Head of caudate nucleus (tissue), 42 donors: ENCODE measurements at places on chromosomes 5 and 9.

GRCh38 chr9:130518233-130518632 lies 61.1 kb upstream of the FUBP3 start:
- DNase-seq, result no peak

- DNase-seq, result no peak
Measured at GRCh38 chr5:137115152-137115551, 384.0 kb downstream of the SPOCK1 start.

DNA sequence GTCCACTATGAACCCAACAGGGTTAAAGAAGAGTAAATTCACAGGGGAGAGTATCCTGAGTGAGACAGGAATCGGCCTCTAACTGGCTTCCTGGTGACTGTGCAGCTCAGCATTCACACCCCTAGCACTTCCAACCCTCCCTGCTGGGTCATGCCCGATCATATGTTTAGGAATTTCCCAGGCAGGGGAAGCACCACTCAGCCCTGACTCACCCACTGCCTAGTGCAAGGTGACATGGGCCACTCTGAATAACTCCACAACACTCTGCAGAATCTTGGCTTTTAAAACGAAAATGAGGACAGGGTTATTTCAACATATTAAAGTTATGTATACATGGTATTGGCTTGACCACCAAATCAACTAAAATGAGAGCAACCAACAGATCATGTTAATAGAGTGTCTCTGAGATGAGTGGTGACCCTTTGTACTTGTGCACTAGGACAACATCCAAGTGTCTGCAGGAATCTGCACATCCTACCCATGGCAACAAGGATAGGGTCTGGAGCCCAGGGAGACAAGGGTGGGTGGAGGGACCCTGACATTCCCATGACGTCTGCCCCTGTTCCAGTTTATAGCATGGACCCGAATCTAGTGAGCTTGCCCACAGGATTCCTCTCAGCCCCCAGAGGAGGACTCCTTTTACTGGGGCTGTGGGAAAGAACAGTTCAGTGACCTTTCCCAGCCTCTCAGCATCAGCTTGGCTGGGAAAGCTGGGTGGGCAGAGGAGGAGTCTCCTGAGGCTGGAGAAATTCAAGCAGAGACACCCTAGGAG lies 485.8 kb downstream of the SEMA5A start:
- DNase-seq, result no peak

- DNase-seq, result no peak
Measured at GRCh38 chr5:25974451-25974850, 1063.9 kb downstream of the CDH9 start.

DNA sequence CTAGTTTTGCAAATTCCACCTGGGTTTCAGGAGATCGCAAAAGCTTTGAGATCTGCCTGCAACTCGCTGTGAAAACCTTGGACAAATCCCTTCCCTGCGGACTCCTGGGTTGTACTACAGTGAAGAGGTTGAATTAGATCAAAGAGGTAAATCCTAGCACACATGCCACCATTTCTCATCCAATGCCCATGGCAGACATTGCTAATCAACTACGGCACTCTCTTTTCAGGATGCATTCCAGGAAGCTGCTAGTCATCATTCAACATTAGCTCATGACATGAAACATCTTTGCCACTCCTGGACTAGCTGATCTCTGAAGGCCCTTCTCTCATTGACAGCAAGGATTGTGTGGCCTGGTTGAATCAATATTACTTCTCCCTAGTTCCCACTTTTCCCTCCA lies 46.1 kb downstream of the PCDH1 start:
- DNase-seq, result no peak

GRCh38 chr9:15295761-15296405 lies 11.1 kb downstream of the TTC39B start:
- no peak for DNase-seq

DNA sequence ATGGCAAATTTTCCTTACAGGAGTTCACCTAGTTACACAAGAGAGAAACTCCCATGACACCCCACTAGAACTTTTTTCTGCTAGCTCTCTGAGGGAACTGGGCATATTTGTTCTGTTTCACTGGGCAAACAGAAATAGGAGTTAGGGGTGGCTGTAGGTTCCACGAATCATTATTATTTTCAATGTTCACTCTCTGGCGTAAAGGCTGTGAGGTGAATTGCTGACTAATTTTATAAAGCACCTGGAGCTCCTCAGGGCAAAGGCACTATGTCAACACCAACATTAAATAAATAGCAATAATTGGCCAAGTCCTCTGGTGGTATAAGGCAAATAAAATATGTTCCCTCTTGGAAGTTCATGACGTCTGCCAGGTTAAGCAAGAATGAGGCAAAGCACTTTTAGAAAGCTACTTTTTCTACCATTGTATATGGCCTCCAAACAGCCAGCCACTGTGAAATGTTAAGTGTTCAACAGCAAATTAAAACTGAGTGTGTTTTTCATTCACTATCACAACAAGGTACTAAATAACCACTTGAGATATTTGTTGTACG lies 344.6 kb downstream of the PDE4D start:
- DNase-seq, result no peak

DNA sequence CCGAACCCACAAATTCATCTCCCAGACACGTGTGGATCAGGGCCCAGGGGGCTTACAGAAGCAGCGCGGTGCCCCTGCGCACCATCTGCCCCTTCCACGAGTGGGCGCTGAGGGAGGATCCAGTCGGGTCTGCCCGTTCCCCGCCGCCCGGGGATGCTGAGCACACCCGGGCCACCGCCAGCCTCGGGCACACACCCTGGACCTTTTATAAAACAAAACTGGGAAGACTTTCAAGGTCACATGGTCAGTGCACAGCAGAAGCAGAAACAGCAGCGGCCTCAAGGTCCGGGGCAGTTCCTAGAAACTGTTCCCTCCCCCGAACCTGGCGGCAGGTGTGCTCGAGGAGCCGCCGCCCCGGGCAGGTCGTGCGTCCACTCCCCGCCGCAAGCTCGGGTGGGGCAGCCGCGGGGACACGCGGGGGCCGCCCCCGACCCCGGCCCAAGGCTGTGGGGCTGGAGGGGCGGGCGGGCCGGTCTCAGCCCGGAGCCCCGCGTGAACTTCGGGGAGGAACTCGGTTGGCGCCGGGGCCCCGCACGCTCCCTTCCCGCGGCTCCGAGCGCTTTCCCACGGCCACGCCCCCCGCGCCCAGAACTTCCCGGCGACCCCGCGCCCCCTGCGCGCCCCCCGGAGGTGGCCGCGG lies 633 bp upstream of the PPP1R26 start:
- DNase-seq, result no peak

- DNase-seq, result no peak
Measured at GRCh38 chr9:4413856-4414255, 76.4 kb upstream of the SLC1A1 start.

DNA sequence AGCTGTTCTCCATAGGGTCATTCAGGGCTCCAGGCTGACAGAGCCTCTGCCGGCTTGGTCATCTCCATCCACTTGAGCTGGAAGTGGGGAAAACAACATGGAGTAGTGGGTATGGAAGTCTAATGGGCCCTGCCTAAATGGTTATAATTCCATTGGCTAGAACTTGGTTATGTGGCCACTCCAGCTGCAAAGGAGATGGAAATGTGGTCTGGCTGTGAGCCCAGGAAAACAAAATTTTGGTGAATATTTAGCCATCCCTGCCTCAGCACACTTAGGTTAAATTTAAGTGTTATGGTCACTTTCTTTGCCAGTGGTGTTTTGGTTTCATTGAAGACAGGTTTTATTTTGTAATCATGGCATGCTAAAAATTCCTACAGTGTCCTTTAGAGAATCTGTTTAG lies 112.3 kb downstream of the SMARCA2 start:
- DNase-seq, result no peak

DNA sequence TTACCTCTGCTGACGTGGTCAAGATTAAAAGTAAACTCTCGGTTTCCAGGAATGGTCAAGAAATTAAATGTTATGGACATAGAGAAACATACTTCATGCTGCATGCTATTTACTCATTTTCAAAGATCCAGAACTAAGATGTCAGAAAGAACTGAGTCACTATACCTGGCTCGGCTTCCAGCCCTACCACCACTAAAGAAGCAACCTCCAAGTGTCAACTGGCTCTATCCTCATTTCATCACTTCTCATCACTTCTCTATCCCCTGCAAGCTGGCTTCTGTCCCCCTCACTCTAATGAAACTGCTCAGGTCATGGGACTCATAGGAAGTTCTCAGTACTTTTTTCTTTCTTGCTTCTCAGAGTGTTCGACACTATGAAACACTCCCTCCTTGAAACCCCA lies 116.2 kb downstream of the CDK5RAP2 start:
- DNase-seq, result no peak

DNA sequence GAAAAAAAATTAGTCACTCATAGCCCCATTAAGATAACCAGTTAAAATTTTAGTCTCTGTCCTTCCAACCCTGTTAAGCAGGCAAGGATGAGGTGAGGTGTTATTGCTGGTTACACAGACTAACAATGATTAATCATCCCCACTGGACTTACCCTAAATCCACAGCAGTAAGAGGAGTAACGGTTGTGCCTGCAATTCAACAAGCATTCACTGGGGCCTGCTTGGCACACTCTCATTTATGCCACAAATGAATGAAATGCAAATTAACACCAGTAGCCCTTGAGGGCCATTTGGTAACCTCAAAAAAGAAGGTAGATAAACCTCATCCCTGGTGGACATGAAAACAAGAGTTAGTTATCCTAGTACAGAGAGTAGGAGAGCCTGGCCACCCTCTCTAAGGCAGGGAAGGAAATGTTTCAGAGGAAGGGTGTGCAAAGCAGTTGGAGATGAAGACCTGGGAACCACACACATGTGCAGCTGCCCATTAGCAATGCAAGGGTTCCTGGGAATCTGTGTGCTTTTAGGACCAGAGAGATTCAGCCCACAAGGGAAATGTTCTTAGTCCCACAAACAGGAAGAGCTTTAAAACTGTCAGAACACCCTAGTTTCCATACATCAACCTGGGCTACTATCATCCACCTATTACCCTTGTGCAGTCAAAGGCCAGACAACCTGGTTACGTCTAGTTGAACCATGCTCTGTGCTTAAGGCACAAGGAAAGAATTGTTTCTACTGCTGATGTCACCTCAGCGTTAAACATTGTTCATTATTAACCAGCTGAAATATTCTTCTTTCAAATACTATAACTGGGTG lies 7.7 kb downstream of the LHFPL2 start:
- DNase-seq, result no peak

- no peak for DNase-seq
Measured at GRCh38 chr5:123083298-123083697, 5.7 kb upstream of the PRDM6 start.

GRCh38 chr9:33765411-33765810 lies 29.9 kb upstream of the PRSS3 start:
- DNase-seq, result no peak

- no peak for DNase-seq
Measured at GRCh38 chr5:54703133-54703532, 185.6 kb downstream of the SNX18 start.

DNA sequence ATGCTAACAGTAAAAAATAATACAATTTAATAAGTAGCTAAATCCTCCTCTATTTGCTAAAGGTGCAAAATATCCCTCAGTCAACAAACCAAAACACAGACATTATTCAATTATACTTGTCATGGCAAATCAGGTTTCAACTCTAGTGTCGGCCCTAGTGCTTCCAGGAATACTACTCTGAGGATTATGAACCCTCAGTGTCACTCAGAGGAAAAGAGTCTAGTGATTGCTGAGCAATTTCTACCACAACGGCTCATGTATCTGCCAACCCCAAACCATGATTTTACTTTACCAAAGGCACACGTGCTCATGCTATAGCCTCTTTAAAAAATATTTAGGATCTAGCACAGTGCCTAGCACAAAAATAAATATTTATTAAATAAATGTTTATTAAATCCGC lies 21.0 kb downstream of the RICTOR start:
- no peak for DNase-seq

- DNase-seq, result peak; percentile 7
Measured at GRCh38 chr9:134961331-134962064, 43.8 kb upstream of the FCN1 start.

DNA sequence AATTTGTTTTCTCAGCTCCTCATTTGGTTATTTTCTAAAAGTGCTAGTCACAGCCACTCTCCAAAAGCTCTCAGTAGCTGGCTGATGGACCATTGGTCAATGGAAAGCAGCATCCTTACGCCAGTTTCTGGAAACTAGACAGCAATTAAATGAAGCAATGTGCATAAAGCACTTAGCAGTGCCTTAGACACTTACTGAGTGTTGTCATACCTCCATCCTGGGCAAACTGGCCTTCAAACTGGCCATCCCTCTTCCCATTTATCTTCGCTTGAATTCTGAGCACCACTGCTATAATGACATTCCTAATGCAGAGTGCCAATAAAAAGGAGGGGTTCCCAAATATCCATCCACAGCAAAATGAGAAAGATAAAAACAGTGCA lies 209.2 kb downstream of the ENC1 start:
- no peak for DNase-seq

DNA sequence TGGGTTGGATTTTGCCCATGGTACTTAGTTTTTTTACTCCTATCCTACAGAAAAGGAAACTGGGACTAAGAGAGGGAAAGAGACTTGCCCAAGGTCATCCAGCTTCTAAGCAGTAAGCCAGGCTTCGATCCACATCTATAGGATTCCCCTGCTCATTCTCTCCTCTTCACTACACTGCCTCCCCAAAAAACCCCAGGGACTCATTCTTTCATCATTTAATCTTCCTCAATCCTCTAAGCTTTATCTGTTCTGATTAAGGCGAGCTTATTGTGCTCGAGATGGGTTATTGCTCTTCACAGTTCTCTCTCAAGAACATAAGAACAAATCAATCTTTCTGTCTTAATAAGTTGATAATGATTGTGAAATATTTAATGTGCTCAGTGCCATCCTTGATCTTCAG lies 511.1 kb upstream of the BRINP1 start:
- DNase-seq, result no peak

DNA sequence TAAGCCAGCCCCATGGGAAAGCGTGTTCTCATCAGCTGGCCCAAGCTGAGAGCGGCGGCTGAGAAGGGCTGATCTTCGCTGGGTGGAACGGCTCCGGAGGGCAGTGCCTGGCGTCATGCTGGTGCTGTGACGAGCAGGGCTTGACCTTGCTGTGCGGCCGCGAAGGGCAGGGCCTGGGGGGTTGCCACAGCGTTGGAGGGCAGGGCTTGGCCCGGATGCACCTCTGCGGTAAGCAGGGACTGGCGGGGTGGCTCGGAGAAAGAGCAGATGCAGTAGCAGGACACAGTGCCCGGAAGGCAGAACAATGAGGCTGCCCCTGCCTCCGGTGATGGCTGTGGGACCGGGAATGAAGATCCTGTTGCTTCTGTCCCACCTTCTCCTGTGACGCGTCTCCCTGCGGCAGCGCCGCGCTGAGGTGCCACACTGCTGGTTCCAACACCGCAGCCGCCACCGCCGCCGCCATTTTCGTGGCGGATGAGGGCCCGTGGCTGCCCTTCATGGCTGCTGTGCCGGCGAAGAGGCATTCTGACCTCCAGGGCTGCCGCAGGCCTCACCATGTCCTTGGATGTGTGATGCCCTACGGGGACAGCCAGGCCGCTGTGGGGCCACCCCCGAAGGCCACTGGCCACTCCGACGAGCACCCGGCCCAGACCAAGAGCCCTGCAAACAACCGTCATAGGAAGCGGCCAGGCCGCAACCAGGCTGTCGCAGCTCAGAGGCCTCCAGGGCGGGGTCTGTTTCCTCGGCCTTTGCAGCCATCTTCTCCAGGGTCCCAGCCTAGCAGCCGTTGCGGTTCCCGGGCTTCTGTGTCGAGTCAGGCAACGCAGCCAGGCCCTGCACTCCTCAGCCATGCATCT lies 890.5 kb upstream of the CTNND2 start:
- DNase-seq, result no peak
